Stimulated activated CD8-positive, alpha-beta memory T cell treated with anti-CD3 and anti-CD28 coated beads, Interleukin-4, amount 100 ng/mL, for 1 hour (primary cell): ENCODE measurements at places on chromosomes 3 and 15.

DNA sequence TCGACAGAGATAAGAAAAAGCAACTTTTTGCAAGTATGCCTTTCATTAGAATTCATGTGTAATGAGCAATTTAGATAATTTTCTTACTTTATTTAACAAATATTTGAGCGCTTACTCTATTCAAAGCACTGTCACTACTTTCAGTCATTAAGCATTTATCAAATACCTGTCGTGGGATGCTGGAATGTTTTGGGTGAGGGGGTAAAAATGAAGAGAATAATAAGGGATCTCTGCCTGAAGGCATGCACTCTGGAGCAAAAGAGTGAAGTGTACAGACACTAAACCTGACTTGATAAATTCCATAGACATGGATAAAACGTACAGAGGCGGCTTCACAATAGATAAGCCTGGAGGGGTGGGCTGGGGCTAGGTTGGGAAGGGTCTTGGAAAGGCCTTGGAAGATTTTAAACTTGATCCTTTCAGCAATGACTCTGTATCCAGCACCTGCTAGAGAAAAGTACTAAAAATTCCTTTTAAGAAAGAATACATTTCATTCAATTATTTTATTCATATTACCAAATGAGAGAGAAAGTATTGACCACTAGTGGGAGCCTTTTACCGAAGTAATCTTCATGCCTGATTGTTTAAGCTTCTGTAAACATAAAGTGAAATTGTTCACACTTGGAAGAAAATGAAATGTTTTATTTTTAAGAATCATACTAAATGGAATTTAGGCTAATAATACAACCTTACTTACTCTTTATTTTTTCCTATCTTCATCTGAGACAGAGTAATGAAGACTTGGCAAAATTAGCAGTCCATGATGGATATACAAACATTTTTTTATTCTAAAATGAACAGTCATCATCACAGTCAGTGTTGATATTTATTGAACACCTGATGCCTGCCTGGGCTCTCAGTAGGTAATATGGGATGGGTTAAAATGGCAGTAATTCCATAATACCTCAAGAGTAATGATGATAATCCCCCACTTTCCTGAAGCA is 113.2 kb downstream of the PPP2R3A start:
- no peak for DNase-seq

GRCh38 chr3:50124800-50125178 is 30.3 kb upstream of the SEMA3F start:
- no peak for DNase-seq

DNA sequence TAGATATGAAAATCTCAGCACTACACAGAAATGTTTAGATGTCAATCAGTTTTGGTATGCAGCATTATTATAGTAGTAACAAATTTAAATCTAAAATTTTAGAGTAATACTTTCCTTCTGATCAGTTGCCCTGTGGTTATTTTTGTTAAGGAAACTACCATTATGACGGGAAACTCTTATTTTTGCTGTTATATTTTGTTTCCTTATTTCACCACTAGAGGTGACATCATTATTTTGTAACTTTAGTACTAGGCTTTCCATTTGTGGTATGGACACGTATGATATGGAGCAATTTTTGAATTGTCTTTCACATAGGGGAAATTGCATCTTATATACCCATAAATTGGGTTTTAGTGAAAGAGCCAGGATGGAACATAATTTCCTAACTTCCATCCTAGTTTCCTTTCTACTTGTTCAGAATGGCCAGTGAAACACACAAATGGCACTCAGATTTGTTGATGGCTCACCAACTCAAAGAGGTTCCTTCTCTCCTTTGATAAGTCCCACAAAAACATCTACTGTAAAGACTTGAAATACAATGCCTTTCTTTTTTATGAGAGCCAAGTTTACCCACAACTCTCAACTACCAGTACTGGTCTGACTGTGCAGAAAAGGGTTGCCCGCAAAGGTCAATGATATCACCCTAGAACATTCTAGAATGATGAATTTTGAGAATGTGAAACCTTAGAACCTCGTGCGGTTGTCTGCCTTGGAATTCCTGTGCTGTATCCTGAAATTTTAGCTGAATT is 19.4 kb upstream of the PPP4R2 start:
- DNase-seq, result no peak

DNA sequence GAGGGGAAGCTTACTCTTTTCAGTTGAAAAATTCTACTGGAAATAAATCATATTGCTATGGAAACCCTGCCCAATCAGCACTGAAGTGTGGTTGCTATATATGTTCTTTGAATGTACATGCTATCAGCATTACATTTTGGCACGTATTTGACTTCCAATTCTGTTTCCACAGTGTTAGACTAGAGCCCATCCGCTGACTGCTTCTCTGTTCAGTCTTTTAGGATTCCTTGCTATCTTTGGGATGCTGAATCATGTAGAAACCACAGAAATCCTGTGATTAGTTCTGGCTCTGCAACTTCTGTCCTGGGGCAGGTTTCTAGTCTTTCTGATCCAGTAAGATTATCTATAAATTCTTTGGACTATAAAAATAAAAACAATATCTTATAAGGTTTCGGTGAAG is 128.2 kb upstream of the SLC7A14 start:
- no peak for DNase-seq

GRCh38 chr3:193129607-193130006 is 111.4 kb upstream of the PLAAT1 start:
- no peak for DNase-seq

DNA sequence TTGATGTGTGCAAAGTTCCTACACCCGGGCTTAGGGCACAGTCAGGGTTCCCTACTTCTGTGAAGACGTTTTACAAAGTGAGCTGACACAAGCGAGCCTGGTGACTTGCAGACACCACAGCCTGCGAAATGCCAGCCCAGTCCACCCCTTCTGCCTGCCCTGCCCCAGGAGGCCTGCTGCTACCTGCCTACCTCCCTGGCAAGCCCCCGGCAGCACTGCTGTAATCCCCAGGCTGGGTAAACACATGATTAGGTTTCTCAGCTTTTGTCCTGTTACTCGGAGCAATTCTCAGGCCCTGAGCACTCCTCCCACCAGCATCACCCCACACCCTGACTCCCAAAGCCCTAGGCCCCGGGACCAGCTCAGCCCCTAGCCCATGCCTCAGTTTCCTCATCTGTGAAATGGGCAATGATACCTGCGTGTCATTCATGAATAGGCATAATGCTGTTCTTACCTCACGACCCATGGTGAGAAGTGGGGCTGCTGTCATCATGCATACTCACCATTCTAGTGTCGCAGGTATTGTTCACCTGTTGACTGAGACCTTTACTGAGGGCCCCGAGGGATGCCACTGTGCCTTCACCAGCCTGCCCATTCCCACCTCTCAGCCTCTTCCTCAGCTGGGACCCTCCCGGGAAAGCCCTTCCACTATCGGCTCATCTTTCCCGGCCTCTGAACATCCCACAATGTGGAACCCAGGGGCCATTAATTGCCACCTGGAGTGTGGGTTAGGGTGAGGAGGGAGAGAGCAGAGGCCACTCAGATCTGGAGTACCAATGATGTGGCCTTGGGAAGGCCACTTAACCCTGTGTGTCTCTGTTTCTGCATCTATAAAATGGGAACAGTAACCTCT is 31.5 kb upstream of the SLC6A6 start:
- no peak for DNase-seq
